MG63 (cell line): ENCODE measurements at places on chromosomes 6 and 20. TPM values are rescaled to one million over a fixed set of nuclear protein-coding genes. Genes with fewer than 3 reads are reported as not detected.

- DNase-seq = peak; percentile 86
These were observed 54.0 kb upstream of the IPCEF1 start for GRCh38 chr6:154410619-154411072.

GRCh38 chr6:26472549-26473290 is 15.0 kb downstream of the BTN2A1 start:
- no peak for DNase-seq

DNA sequence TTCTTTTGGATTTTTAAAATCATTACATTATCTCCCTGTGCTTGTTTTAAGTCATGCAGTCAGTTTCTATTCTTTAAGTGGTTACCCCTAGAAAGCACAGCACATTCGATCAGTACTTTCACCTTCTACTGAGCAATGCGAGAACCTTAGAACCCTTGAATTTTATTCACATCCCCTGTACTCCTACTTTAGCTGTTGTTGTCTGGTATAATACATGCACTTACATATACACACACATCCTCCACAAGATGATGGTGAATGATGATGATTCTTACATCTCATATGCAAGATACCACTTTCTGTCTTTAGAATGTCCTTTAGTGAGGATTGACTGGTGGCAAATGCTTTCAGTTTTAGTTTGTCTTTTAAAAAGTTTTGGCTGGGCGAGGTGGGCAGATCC is 5.7 kb downstream of the CDC40 start:
- no peak for DNase-seq

- no peak for DNase-seq
These were observed 67.4 kb downstream of the AIG1 start for GRCh38 chr6:143127941-143128680.

DNA sequence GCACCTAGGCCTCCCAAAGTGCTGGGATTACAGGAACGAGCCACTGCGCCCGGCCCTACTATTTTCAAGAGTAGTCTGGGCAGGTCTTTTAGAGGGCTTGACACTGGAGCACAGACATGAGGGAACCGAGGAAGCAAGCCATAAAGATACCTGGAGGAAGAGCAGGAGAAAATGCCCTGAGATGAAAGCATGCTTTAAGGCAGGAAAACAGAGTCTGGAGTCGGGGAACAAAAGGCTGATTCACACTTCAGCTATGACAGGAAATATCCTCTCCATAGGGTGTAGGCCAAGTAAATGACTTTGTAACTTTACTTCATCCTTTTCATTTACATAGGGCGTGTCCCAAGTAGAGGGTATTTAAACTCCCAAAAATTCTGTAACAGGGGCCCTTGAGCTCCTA is 4.3 kb upstream of the SERINC3 start:
- peak; percentile 72 for DNase-seq

DNA sequence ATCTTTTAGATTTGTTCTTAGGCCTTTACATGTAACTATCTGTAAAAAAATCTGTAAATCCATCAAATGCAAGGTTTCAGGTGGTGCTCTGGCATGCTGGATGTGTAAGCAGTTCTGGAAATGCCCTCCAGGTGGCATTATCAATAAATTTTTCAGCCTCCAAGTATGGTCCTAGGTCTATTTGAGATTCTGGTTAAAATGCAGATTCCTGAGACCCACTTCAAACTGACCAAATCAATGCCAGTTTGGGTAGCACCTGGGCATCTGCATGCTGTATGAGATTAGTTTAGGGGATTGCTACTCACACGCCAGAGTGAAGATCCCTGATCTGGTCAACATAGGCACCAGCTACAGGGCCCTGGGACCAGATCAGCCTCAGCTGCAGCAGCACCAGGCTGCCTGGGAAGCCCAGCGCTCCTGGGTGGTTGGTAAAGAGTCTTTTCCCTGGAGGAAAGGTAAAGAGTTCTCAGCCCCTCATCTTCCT is 507.3 kb upstream of the CITED2 start:
- DNase-seq = peak; percentile 3

DNA sequence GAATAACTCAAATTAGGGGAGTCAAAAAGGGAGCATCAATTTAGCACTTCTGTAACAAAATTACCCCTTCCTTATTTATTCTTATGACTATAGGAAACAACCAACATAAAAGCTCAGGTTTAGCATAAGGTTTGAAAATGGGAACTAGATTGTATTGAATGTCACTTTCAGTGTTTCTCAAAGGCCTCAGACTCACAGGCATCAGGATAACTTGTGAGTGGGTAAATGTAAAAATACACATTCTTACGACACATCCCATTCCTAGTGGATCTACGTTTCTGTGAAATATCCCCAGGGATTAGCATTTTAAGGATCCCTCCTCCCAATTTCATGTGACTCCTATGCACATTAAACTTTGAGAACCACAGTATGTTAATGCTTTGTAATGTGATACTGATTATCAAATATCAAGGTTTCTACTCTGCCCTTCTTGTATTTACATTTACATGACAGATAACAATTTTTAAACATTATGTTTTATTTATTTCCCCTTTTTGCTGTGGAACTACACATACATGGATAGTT is 114.8 kb downstream of the HS3ST5 start:
- DNase-seq = no peak

DNA sequence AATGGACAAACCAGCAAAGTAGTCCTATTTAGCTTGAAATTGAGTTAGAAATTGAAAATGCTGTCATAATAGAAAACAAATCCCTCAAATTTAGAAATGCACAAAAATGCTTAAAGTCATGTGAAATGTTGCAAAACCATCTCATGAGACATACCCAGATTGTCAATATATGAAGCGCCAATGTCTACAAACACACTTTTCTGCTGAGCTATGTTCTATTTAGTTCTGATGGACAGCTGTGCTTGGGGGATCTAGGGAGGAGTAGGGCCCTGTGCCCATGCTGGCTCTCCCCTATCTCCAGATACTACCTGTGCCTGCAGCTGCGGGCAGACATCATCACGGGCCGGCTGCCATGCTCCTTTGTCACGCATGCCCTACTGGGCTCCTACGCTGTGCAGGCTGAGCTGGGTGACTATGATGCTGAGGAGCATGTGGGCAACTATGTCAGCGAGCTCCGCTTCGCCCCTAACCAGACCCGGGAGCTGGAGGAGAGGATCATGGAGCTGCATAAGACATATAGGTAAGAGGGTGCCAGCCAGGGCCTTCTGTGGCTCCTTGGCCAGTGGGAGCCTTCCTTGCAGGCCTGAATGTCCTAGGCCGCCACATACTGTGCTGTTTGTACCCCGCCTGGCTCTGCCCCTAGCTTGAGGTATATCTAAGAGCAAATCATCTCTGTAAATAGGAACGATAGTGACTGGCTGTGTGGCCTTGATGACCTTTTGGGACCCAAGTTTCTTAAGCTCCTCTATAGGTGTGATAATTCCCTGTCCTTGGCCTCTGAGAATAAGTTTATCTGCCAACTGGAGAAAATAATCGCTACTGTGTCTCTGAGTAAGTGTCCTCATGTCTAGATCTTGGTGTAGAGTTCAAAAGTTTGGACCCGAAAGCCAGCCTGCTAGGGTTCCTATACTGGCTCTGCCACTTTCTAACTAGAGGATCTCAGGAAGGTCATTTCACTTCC is 30.6 kb downstream of the EPB41L1 start:
- no peak for DNase-seq

DNA sequence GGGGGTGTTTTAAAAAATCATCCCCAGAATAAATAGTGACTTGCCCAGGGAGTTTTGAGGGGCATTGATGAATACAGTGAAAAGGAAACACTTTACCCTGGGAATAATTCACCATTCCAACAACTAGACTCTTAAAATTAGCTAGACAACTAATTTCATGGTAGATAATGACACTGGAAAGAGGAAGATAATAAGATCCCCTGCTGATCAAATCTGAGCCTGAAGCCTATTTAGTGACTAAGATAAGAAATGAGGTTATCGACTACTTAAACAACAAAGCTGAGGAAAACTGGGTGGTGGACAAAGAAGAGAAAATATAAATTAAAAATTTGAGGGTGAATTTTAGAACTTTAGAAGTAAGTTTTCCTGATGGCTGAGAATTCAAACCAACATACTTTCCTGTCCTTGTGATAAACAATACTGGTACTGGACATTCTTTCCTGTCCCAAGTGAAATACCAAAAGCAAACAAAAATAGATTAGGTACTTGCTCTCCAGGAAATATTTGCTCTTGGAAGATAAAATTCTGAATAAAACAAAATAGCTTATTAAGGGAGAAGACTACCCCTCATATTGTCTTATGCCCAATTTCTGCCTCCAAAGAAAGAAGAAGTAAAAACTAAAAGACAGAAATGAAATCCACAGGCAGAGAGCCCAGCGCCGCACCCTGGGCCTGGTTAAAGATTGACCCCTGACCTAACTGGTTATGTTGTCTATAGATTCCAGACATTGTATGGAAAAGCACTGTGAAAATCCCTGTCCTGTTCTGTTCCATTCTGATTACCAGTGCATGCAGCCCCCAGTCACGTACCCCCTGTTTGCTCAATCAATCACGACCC is 64.0 kb upstream of the ADGRF4 start:
- no peak for DNase-seq

- DNase-seq = no peak
These were observed 41.0 kb upstream of the MRPS18A start for GRCh38 chr6:43728586-43728985.

DNA sequence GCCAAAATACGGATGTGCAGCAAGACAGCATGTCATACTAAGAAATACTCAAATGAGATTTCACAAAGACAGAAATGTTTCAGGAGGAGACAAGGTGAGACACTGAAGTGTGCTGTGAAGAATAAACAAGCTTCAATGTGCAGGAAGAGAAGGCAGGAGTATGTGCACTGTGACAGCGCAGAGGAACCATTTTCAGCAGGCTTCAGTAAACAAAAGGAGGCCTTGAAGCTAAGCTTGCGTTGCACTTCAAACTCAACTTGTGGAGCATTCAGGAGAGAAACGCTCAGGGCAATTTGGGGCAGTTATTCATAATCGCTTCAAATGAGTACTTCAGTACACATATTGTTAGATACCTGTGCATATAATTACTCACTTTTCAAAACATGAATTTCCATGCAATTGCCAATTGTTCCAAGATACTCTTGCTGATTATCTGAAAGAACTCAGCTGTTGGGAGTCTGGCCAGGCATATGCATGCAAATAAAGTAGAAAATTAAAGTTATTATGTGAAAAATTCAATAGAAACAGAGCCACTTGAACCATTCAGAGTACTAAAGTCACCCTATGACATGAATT is 234.2 kb upstream of the OPRM1 start:
- DNase-seq = no peak

DNA sequence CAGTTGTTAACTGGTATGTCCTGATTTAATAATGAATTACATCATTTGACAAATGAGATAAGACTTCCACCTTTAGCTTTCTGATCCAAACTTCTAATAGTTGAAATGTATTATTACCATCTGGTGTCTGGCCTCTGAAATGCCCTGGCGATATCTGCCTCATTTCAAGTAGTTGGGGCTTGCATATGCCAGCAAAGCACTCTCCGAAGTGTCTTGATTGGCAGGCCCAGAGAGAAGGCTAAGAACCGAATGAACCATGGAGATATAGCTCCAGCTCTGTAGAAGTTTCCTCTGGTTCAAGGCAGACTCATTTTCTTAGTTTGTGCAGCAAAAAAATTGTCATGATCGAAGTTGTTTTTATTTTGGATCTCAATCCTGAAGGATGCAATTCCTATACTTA is 13.4 kb upstream of the HIVEP2 start:
- DNase-seq = no peak

- DNase-seq = peak; percentile 44
These were observed 12.7 kb downstream of the DYNLRB1 start for GRCh38 chr20:34528921-34529297.

TMEM200A gene
- total RNA-seq = 0.13 TPM in 1 of 2 replicates, not detected in the other

MOCS3 gene
- total RNA-seq = 11.7 and 13.6 TPM in 2 replicates

IL17F gene
- not detected in 2 replicates for total RNA-seq

PROCR gene
- total RNA-seq = 40.0 and 53.8 TPM in 2 replicates
